ENCODE measurements at places on chromosomes 4 and X.
A peak's percentile ranks its signal among the peaks of the same experiment; 100 is the strongest.

DNA sequence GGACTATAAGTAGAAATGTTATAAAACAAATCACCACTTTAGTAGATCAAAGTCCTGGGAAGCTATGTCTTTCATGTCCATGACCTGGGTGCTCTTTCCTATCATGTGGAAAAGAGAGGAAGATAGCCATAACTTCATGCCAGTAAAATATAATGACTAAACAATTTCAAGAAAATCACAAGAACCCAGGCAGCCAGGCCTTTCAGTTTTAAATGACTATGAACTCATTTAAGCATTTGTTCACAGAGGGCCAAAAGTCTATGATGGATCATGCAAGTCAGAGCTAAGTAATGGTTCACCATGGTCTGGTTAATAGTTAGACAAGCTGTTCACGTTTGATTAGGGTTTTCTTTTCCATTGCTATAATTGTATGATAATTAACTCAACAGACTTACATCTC is 155.8 kb downstream of the PPARGC1A start:
- DNase-seq = no peak

GRCh38 chrX:131595120-131595519 is 51.2 kb downstream of the OR13H1 start:
- DNase-seq = no peak

GRCh38 chr4:169080981-169081380 is 70.9 kb upstream of the CBR4 start:
- no peak for DNase-seq

DNA sequence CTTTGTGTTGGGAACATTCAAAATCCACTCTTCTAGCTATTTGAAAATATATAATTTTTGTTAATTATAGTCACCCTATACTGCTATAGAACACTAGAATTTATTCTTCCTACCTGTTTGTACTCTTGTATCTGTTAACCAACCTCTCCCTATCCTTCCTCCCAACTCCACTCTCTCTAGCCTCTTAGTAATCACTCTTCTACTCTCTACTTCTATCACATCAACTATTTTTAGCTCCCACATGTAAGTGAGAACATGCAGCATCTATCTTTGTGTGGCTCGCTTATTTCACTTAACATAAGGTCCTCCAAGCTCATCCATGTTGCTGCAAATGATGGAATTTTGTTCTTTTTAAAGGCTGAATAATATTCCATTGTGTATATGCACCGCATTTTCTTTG is 537.3 kb downstream of the MID1IP1 start:
- DNase-seq = no peak

GRCh38 chr4:120915336-120915735 is 7.2 kb downstream of the PRDM5 start:
- no peak for DNase-seq

DNA sequence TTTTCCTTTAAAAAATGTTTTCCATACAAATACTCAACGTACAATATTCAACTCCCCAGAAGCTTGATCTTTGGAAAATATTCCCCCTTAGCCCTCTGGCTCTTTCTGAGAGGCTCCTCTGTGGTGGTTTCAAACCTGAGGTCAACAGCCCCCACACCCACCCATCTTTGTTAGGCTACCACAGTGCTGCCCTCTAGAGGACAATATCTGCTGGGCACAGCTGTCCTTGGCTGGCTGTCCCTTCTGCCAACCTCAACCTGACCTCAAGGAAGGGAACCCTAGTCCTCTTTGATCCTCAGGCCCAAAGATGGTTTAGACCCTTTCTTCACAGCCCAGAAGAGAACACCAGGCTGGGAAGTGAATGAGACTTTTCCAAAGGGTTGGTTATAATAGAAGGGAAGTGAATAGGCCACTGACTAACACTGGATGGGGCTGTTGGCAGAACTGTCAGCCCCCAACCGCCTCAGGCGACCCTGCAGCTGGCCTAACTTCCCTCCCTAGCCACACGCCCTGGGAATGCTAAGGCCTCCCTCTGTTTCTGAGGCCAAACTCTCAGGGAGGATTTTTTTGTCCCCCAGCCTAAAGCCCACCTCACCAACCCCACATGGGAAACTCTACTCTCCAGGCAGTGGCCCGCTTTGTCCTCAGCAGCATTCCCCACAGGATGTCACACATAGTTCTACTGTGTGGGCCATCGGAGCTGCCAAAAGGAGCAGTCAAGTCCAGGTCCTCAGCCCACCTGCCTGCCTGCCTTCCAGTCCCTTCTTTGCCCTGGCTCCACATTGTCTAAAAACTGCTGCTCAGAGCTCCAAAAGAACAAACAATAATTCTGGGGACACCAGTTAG is 34.3 kb downstream of the NYX start:
- no peak for DNase-seq

DNA sequence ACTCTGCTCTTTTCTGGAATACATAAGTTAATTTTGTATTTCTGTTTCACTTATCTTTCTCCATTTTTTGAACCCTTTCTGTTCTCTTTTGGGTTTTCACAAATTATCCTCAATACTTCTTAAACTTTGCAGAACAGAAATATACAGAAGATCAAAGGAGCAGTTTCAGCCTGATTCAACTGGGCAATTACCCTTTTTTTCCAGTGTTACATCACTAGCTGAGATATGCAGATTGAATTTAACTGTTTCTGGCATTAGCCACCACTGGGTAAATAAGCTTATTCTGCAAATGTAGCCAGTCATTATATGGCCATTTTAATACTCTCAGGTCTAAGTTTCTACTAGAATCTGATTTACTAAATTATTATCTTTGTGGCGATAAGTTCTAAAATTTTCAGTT is 66.9 kb upstream of the GRID2 start:
- peak; percentile 55 for DNase-seq

DNA sequence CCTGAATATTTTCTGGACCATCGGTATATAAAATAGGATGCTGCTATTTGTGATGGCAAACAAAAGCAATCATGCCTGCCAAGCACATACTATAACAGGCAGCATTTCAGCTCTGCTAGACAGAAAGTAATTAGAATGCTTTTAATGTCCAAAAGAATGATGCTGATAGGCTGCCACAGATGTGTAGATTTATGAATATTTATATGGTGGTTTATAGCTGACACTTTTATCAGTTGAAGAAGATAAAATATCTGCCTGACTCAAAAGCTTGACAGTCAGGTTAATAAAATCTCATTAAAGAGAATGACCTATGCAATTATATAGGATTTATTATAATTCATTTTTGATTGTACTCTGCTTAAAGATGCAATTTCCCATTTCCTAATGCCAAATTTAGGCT is 4.0 kb downstream of the BEND4 start:
- DNase-seq = no peak

DNA sequence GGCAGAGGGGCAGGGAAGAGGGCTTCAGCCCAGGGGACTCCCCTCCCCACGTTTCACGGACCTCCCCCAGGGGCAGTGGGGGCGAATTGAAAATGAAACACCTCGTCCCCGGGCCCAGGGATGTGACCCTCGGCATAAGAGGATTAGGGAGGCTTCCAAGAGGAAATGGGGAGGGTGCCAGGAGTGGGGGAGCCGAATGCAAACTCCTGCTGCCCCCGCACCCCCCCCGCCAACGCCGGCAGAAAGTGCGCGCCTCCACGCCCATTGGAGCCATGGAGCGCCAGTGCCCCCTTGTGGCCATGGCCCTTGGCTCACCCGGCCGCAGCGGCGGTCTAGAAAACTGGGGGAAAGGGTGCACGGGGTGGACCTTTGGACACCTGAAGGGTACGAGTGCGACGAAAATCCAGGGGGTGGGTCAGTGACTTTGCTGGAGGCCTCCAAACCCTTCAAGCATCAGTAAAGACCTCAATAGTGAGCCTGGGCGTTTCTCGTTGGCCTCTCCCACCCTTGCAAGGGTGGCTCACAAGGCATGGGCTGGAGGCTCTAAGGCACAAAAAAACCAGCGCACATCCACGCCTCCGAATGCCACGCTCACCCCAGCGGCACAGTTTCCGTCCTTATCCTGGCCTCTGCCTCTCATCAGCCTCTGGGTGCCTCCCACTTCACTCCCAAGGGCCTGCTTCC is 120.8 kb upstream of the PJA1 start:
- DNase-seq = no peak

- peak; percentile 50 for DNase-seq
Observed at GRCh38 chr4:108337923-108338322, 169.2 kb upstream of the LEF1 start.

- DNase-seq = no peak
Observed at GRCh38 chr4:159052315-159052714, 50.6 kb upstream of the RAPGEF2 start.

DNA sequence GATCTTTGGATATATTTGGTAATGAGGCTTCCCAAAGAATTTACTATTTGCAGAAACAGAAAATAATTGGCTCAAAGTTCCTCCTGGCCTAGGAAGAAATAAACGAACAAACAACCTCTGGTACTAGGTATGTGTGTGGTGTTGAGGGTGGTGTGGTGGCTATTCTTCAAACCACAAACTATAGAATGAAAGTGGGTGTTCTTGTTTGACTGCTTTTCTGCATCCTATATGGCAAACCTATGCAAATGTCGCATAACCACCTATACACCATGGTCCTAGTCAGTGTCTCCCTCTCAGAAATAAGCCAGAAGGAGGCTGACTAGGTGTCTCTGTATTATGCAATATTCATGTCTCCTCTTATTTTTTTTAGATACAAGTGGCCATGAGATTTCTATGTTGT is 106.6 kb upstream of the PCDH18 start:
- DNase-seq = no peak

GRCh38 chrX:136899221-136899620 is 18.7 kb upstream of the RBMX start:
- no peak for DNase-seq

GRCh38 chrX:7347465-7347864 is 199.5 kb upstream of the PUDP start:
- DNase-seq = no peak

DNA sequence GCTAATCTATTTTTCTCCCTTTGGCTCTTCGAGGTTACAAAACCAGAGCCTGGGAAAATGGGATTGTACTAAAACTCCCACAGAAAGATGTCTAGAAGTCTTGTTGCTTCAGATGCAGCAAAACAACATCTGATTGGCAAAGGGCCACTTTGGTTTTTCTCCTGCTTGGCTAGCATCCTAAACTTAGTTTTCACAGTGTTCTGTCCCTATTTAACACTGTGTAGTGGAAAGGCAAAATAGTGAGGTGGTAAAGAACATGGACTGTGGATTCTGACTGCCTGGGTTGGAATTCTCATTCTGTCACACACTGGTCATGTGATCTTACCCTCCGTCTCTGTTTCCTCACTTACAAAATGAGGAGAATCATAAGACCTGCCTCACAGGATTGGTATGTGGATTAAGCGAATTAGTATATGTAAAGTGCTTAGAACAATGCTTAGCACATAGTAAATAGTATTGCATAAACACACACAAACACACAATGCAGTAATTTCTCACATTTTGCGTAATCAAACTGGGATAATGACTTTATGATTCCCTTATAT is 23.5 kb downstream of the TIGD2 start:
- peak; percentile 100 for DNase-seq

DNA sequence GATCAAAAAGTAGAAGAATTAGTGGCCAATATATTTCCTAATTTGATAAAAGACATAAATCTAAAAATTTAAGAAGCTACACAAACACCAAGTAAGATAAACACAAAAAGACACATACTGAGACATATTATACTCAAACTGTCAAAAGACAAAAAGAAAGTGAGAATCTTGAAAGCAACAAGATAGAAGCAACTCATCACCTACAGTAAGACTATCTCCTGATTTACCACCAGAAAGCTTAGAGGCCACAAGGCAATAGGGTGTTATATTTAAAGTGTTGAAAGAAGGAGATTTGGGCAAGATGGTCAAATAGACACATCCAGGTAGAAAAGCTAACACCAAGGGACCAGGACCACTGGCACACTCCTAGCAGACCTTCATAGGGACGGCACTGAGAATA is 79.4 kb downstream of the ITM2A start:
- DNase-seq = no peak

DNA sequence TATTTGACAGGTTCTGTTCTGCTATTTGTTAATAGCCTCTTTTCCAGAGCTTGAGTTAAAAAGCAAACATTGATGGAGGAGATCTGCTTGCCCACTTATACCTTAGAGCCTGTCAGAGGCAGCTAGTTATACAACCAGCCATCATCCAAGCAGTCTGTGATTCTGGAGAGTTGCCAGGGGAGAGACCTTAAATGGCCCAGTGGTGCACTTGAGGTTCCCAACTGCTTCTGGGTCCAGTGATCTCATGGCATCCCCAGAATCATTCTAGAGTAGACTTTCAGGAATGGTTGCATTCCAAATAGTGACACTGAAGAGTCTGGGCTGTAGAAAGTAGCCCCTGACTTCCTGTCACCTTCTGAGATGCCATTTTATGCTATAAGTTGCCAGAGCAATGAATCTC is 160.7 kb downstream of the FHIP1A start:
- DNase-seq = no peak

GRCh38 chr4:25523405-25523804 is 132.2 kb upstream of the SLC34A2 start:
- no peak for DNase-seq

DNA sequence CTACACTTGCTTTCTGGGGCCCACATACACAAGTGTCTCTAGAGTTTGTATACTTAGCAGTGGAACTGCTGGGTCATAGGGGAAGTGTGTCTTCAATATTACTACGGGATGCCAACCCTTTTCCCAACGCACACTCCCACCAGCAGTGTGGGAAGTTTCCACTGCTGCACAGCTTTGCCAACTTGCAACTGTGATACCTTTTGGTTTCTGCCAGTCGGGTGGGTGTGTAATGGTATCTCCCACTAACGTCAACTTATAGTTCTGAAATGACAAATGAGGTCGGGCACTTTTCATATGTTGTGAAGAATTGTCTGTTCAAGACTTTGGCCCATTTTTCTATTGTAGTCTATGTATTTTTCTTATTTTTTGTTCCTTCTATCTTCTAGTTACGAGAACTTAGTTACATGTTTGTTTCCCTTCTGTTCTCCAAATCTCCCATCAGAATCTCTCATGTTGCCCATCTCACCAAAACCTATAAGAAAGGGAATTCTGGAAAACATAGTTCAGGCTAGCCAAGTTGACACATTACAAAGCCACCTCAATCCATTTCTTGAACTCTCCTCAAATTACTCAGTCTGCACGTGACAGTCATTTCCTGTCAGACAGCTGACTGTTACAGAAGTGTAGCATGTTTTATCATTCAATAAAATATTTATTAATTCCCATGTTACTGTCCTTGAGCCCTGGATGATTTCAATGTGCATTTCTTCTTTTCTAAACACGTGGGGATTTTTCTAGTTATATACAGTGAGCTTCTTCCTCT is 30.7 kb downstream of the PNMA6E start:
- no peak for DNase-seq

DNA sequence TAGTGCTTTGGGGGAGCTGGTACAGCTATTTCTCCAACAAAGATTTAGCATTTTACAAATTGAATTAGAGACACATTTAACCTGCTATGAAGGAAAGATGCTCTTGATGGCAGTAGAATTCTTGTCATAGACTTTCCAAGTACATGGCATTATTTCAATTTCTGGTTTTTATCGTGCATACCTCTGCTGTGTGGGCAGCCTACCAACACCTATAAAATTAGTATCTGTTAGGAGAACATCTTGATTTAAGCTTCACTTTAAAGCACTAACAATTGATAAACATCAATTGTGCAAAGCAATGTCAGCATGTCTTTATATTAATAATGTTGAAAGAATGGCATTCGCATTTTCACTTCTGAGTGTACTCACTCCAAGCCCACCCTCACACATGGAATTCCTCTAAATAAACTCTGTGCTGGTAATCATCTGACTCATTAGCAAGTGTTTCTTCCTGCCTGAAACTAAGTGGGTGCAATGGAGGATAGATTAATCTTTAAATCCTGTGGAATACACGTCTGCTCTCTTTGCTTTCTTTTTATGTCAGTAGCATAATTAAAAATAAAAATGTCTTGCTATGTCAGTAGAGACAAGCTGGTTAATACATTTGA is 279.8 kb upstream of the MAGEB18 start:
- peak; percentile 64 for DNase-seq

- no peak for DNase-seq
Observed at GRCh38 chr4:112053825-112054350, 91.4 kb upstream of the FAM241A start.

All from retinal pigment epithelial cell (primary cell).